ENCODE measurements at places on chromosomes 6 and 20.

- no peak for DNase-seq
These were observed 1278.0 kb upstream of the MAP3K7 start for GRCh38 chr6:91864911-91865310.

DNA sequence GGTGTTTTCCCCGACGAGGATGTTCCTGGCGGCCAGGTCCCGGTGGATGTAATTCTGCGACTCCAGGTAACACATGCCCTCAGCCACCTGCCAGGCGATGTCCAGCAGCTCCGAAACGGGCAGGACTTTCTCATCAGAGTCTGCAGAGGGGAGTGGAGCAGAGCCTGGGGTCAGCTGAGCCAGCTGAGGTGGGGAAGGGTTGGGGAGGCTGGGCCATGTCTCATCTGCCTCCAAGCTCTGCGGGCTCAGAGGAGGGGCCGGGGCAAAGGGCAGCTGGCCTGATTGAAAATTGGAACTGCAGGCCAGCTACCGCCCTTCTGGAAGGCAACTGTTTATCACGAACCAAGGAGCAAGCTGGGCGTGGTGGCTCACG is 6.4 kb downstream of the PTK6 start:
- no peak for DNase-seq

- no peak for DNase-seq
These were observed 126.3 kb downstream of the HIVEP1 start for GRCh38 chr6:12138381-12138780.

GRCh38 chr6:1988843-1989242 is 256.6 kb downstream of the GMDS start:
- no peak for DNase-seq

- no peak for DNase-seq
These were observed 121.2 kb downstream of the INSM1 start for GRCh38 chr20:20489054-20489453.

DNA sequence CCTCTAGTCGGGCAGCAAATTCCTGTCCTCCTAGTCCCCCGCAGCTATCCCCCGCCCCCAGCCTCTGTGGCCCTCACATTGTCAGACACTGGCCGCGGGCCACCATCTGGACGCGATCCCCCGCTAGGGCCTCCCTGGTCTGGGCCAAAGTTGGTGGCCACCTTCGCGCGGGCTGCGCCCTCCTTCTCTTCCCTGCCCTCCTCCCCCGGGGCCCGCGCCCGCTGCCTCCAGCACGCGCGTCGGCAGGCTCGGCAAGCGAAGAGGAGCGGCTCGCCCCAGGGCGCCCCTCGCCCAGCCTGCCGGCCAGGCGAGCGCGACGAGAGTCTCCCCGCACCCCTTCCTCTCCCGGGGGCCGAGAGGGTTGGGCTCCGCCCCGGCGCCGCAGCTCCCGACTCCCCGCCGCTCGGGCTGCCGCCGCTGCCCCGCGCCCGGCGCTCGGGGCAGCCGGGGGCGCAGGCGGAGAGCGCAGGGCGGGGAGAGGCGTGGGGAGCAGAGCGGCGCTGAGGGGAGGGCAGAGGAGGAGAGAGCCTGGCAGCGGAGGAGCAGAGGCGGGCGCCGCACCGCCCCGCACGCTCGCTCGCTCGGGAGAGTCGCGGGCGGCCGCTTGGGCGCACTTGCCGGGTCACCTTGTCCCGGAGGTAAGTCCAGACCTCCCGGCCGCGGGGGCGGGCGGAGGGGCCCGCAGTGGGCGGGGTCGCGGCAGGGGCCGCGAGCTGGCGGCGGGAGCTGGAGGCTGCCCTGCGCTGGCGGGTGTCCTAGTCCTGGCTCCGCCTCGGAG is at the start of gene SYNDIG1:
TSS of gene SYNDIG1 (plus strand) at position 514 of the 778 bp plus-strand sequence. CDS start 73,469 bp downstream, outside the sequence.
- no peak for DNase-seq

GRCh38 chr20:40883097-40883496 is 145.5 kb upstream of the TOP1 start:
- DNase-seq, result no peak

DNA sequence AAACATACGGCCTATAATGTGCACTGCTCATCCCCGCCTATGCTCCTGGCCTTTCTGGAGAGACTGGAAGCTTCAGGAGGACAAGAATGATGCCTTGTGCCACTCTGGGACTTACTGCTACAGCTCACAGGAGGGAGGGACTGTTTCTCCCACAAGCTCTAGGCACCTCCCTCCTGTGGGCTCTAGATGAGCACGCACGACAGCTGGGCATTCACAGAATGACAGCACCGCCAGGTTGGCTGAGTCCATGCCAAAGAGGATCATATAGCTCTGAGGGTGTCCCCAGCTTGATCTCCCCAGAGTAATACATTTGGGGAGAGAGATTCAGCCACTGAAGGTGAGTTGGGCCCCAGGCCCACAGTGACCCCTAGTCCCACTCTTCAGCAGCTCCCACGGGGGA is 10.1 kb upstream of the PGC start:
- no peak for DNase-seq

GRCh38 chr20:39756828-39757227 is 794.7 kb downstream of the DHX35 start:
- no peak for DNase-seq

GRCh38 chr6:36285797-36286196 is 15.9 kb downstream of the PNPLA1 start:
- DNase-seq, result no peak

- DNase-seq, result no peak
These were observed 37.0 kb downstream of the KLHL31 start for GRCh38 chr6:53628354-53629119.

DNA sequence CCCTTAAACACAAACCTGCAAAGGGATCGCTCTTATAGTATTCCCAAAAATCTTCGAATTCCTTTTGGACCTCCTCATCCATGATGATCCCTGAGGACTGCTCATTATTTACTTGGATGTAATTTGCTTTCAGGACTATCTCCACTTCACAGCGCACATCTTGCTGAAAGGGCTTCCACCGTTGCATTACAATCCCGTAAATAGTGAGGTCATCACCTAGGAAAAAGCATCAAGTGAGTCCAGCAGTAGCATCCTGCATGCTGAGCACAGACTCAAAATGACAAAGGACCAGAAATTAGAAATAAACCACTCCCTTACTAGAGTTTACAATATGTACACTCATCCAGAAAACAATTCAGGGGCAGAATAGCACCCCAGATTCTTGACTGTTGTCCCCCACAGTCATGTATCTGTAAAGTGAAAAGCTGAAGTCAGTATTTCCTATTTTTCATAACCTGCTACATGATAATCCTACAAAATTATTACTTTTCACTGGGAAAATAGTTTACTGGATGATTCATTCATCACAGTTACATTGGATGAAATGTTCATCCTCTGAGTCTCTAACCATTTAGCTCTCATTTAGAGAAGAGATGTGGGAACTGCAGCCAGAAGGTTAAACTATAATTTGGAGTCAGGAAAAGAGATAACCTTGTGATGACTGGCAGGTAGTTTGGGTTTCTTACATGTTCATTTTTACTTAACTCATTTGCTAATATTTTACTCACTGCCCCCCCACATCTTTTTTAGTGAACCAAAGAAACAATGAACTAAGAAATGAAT is 17.2 kb downstream of the MCM9 start:
- no peak for DNase-seq

- no peak for DNase-seq
These were observed 174.4 kb upstream of the RIN2 start for GRCh38 chr20:19583532-19584175.

- no peak for DNase-seq
These were observed 401.7 kb downstream of the ESR1 start for GRCh38 chr6:152209211-152209610.

DNA sequence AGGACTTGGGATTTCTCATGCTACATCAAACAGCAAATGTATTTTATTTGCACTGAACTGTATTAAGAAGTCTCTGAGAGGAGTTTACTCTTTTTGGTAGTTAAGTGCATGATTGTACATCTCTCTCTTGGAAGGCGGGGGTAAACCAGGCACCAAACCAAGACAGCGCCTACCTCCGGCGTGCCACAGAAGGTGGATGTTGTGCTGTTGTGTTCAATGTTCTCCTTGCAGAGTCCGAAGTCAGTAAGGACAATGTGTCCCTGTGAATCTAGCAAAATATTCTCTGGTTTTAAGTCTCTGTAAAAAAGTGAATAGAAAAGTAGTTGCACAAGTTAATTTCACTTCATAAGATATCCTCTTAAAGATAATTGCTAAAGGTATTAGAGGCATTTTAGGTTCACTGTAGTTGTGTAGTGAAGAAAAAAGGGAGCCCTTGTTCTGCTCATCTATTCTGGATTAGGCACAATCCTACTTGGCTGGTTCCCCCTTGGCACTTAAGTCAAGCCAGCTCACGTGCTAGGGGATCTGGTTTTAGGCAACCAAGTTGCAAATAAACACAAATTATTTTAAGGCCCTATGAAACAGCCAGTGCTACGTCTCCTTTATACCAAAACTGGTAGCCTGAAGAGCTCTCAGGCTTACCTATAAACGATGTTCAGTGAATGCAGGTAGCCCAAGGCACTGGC is 119.7 kb upstream of the SLC2A12 start:
- DNase-seq, result no peak

DNA sequence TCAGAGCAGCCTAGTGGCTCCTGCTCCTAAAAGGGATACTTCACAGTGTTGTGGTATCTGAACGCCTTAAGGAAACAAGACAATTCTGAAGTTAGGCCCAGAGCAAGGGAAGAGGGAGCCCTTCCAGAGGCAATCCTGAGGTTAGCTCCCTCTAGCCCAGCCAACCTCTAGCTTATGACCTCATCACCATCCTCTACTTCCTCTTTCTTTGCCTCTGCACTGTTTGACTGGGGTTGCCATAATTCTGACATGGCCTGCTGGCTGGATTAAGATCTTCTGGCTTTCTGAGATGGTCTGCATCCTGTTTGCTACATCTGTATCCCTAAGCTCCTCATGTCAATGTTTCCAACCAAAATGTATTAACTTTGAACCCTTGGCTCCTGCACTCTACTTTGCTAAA is 23.3 kb upstream of the BMP2 start:
- no peak for DNase-seq

GRCh38 chr20:61706259-61706961 is 359.3 kb downstream of the TAF4 start:
- no peak for DNase-seq

DNA sequence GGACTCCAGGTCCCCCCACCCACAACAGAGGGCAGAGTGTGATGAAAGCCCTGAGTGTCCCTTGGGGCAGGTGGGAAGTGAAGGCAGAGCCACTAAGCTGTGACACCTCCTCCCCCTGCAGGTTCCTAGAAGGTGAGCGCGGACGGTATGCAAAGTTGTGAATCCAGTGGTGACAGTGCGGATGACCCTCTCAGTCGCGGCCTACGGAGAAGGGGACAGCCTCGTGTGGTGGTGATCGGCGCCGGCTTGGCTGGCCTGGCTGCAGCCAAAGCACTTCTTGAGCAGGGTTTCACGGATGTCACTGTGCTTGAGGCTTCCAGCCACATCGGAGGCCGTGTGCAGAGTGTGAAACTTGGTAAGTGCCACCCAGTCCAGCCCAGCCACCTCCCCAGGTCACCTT is 159.6 kb upstream of the RNF24 start:
- DNase-seq, result no peak

- DNase-seq, result no peak
These were observed 3.9 kb upstream of the MARCKS start for GRCh38 chr6:113853252-113853651.

- DNase-seq, result no peak
These were observed 127.3 kb downstream of the TENT5A start for GRCh38 chr6:81625216-81625615.

DNA sequence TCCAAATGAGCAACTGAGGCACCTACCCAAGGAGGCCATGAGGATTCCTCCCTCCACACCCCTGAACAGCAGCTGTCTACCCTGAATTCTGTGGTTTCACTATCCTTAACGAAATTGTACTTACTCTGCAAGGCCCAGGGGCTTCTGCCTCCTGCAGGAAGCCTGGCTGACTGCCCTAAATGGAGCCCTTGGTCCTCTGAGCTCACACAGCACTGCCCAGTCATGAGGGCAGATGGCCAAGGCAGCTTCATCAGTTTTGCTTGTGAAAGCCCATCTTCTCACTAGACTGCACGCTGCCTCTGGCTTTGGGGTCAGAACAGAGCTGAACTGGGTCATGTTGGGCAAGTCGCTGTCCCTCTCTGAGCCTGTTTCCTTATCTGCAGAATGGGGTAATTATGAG is 26.4 kb upstream of the SIRPA start:
- no peak for DNase-seq

DNA sequence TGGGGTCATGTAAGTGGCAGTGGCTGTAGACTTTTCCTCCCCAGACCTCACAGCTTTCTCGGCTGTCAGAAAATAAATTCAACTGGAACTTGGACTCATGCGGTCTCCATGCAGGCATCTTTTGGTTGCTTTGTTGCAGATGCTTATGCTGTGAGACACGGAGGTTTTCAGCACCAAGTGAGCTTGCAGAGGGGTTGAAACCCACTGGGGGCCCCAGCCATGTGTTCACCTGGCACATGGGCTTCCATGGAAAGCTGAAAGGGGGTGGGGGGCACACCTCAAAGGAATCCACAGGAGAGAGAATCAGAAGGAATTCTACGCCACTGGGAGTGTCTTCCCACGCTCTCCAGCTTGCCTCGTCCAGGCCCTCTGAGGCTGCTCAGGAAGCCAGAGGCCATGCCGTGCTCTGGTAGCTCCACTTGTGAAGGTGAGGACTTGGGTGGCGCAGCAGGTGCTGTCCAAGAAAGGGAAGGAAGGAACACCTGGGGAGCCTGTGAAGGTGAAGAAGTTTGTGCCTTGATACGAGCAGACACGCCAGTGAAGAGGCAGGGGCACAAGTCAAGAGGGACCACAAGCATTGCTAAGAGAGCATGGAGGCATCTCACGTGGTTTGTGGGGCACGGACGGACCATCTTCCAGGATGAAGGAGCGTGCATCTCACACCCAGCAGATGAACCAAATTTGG is 134.3 kb upstream of the PMEPA1 start:
- no peak for DNase-seq

DNA sequence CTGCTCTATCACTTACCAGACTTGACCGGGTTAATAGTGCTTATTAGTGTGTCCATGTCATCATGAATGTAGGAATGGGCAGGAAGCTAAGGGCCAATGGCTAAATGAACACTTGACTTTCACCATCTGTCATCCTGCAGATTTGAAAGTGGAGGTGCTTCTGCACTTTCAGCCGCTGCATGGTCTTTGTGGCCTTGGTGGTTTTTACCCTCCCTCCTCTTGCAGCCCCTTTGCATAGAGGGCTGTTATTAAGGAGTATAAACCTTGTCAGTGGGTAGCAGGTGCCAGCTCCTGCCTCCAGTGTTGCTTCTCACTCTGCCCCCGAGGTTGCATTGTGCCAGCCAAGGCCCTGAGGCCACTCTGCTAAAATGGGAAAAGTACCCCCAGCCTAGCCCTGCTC is 122.2 kb upstream of the TNFAIP3 start:
- DNase-seq, result no peak

- no peak for DNase-seq
These were observed 9.6 kb downstream of the L3MBTL3 start for GRCh38 chr6:130027948-130028347.

GRCh38 chr6:41222513-41222912 is 5.6 kb upstream of the TREML4 start:
- no peak for DNase-seq

- DNase-seq, result no peak
These were observed 833.2 kb downstream of the MAFB start for GRCh38 chr20:39855799-39856198.

DNA sequence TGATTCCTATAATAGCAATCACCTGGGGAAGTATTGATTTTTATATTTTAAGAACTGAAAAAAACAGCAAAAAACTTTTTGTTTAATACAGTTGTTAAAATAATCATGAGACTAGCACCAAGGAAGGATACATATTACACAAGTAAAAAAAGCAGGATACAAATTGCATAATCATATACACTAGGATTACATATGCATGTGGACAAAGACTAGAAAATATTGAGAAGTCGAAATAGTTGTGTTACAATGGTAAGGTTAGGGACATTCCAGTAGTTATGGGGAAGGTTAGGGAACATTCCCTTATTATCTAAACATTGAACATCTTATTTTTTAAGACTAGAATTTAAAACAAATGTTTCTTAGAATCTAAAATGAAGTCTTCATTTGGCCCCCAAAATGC is 9.5 kb downstream of the NUS1 start:
- no peak for DNase-seq
